ENCODE measurements at places on chromosomes 7 and 10.

- DNase-seq = no peak
Observed at GRCh38 chr10:73979141-73979808, 18.6 kb upstream of the VCL start.

DNA sequence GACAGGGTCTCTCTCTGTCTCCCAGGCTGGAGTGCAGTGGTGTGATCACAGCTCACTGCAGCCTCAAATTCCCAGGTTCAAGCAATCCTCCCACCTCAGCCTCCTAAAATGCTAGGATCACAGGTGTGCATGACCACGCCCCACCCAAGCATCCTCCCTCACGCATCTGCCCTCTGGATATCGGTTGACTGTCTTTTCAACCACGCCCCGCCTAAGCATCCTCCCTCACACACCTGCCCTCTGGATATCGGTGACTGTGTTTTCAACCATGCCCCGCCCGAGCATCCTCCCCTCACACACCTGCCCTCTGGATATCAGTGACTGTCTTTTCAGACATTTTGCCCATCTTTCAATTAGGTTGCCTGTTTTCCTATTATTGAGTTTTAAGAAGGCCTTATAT, 140.5 kb downstream of the MAD1L1 start:
- no peak for DNase-seq

GRCh38 chr7:104938741-104939390, 75.1 kb upstream of the KMT2E start:
- DNase-seq = no peak

GRCh38 chr7:82435769-82436168, 7.8 kb downstream of the CACNA2D1 start:
- DNase-seq = no peak

DNA sequence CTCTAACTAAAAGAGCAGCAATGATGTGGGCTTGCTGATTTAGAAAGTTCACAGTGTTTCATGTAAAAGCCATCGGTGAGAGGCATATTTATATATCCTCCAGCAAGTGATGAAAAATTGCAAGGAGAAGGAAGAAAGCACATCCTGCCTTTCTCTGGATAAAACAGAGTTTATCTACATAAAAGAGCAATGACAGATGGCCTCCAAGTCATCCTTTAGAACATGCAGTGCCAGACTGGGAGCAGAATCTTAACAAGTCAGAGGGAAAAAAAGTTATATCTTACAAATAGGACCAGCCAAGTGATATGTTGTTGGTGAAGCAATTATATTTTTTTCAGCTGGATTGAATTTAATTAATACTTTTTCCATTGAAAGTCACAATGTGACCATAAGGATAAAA, 253.8 kb upstream of the MGMT start:
- no peak for DNase-seq

GRCh38 chr7:86911659-86912058, 147.8 kb downstream of the ELAPOR2 start:
- no peak for DNase-seq

- DNase-seq = no peak
Observed at GRCh38 chr10:77622889-77623291, 14.7 kb downstream of the KCNMA1 start.

DNA sequence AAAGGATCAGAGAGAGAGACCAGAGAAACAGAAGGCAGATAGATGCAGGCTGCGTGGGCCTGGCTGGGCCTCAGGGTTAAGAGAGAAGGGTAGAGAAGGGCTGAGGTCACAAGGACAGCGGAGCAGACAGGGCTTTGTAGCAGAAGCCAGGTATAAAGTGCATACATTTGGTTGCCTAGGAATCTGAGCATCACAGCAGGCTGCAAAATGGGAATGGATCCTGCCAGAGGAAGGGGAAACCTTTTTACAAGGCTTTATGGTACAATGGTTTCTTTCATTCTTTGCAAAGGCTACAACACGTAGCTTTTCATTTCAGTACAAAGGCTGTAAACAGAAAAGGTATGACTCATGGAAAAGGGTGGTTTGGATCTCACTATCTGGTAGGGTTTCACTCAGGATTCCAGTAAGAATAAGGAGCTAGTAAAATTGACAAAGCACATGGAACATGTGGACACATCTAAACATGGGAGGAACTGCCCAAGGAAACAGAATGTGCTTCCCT, 275.1 kb downstream of the DOCK4 start:
- no peak for DNase-seq

GRCh38 chr10:50794490-50794889, 54.8 kb downstream of the ASAH2B start:
- DNase-seq = no peak
